ENCODE measurements at places on chromosomes 3 and 15.

DNA sequence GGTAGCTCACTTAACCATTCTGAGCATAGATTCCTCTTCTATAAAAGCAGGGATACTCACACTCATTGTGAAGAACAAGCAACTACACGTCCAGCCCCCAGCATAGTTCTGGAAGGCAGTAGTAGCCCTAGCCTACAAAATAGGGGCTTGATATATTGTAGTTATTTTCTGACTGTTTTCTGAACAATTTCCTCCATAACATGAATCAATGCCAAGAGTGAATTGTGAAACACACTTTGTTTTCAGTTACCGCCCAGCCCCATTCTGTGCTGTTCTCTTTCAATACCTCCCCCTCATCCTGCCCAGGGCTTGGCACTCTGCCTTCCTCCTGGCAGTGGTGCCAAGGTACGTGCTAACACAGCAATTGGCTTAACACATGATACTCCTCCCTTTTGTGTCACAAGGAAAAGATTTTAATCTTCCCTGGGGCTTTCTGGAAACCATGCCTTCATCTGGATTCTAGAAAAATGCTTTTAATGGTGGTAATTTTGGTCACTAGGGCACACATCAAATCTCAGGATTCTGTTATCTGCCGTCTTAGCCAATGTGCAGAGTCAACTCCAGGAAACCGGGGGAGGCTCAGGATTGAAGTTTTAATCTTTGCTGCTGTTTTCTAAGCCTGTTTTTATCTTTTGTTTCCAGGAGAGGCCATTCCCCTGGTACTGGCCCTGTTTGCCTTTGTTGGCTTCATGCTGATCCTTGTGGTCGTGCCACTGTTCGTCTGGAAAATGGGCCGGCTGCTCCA lies 37.2 kb downstream of the IL20RB start:
- no peak for DNase-seq

DNA sequence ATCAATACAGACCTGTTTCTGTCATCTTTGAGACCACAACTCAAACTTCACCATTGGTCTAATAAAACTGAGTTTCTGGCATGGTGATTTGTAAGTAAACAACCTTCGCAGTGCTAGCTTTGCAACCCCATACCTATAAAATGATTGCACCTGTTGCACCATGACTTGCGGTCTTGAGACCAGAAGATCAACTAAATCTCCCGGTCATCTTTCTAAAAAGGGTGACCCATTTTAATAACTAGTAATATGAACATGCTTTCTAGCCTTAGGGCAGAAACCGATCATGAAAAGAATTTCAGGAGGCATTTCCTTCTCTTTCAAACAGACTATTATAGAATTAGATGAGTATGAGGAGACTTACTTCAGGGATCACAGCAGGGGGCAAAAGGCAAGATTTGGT lies 151.9 kb upstream of the ZNF385D start:
- no peak for DNase-seq

- DNase-seq, result peak; percentile 93
These were observed 17.7 kb downstream of the CHD2 start for GRCh38 chr15:92917598-92918407.

GRCh38 chr3:133408961-133409360 lies 9.1 kb downstream of the BFSP2 start:
- DNase-seq, result no peak

DNA sequence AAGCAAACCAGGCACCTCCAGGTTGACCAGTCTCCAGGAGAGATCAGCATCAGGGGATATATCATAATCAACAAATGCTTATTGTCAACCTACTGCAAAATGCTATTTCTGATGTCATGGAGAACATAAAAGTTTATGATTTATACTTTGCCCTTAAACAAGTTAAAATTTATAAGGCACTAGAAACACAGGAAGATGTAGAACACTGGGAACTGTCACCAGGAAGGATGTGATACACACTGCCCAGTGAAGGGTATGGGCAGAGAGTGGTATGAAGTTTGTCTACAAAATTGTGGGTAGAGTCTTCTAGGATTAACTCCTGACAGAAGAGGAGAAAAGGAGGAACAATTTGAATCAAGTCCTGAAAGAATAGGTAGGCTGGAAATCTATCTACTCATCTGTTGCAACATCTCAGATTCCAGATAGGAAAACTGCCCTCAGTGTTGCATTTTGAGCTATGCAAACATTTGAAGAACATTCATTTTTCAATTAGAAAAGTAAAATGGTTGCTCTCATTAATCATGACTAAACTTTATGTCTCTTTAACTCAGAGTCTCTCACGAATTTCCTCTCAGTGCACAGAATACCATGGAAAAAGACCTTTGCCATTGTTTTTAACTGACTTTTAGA lies 105.9 kb upstream of the SKOR1 start:
- DNase-seq, result no peak

DNA sequence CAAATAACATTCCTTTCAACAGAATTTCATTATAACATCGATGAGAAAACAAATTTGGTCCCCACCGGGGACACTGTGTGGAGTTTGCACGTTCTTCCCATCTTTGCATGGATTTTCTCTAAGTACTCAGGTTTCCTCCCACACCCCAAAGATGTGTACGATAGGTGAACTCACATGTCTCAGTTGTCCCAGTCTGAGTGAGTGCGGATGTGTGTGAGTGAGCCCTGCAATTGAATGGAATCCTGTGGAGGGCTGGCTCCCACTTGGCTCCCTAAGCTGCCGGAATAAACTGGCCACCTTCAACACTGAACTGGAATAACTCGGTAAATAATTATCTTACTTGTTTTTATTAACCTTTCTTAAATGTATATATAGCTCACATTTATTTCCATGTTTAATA lies 77.0 kb downstream of the TRANK1 start:
- DNase-seq, result no peak

DNA sequence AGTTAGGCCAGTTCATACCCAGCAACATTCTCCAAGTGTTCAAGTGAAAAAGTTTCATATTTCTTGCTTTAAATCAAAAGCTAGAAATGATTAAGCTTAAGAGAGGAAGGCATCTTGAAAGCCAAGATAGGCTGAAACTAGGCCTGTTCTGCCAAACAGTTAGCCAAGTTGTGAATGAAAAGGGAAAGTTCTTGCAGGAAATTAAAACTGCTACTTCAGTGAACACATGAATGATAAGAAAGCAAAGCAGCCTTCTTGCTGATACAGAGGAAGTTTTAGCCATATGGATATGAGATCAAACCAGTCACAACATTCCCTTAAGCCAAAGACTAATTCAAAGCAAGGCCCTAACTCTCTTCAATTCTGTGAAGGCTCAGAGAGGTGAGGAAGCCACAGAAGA lies 274.7 kb downstream of the TUSC7 start:
- DNase-seq, result no peak

- DNase-seq, result no peak
These were observed 260.4 kb downstream of the WNT5A start for GRCh38 chr3:55226696-55227095.

DNA sequence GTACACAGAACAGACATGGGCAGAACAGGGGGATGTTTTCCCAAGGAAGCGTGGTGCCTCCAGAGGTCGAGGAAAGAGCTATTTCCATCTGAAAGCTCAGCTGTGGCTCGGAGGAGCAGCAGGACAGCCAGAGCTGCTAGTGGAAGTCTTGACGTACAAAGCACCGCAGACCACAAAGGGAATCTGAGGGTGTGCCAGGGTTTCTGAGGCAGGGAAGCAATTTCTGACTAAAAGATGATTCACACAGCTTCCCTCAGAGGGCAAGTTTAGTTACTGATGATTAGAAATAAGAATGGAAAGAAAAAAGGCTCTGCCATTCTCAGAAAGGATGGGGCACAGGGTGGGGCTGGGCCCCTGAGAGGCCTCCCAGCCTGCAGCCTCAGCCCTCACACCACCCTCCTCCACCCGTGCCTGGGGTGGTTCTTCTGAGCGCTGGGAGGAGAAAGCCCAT lies 45.8 kb upstream of the SEC13 start:
- DNase-seq, result no peak

GRCh38 chr3:24158761-24159454 lies 213.8 kb downstream of the NR1D2 start:
- DNase-seq, result no peak

- DNase-seq, result peak; percentile 40
These were observed 127.8 kb downstream of the HCN4 start for GRCh38 chr15:73240866-73241499.

DNA sequence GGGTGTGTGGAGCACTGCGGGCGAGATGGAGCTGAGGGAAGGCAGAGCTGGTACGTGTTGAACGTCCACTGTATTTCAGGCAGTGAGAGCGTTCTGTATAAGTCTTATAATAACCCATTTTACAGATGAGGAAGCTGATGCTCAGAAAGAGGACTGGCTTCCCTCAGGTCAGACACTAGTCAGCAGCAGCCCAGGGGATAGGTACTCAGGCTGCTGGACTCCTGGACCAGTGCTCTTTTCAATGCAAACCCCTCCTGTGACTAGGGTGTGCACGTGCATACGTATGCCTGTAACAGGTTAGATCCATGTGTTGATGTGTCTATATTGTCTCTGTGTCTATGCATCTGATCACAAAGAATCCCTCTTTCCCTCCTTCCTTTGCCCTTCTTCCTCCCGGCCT lies 8.3 kb upstream of the IL16 start:
- DNase-seq, result no peak

GRCh38 chr3:133459400-133459799 lies 59.5 kb downstream of the BFSP2 start:
- DNase-seq, result no peak

DNA sequence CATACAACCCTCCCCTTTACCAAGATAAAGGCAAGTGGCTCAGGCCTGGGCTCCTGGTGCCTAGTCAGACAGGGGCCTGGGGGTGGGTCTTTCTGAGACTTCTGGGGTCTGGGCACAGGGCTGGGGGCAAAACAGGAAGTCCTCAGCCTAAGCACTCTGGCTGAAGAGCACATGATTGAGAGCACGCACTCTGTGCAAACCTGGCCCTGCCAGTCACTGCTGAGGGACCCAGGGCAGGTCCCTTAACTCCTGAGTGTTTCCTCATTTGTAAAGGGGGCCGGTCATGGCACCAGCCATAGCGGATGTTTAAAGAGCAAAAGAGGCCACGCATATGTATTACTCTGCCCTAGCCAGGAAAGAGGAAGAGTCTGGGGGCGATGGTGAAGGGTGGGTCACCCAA lies 16.0 kb downstream of the TKT start:
- no peak for DNase-seq

- DNase-seq, result no peak
These were observed 1030.4 kb upstream of the CADM2 start for GRCh38 chr3:83928391-83928790.

DNA sequence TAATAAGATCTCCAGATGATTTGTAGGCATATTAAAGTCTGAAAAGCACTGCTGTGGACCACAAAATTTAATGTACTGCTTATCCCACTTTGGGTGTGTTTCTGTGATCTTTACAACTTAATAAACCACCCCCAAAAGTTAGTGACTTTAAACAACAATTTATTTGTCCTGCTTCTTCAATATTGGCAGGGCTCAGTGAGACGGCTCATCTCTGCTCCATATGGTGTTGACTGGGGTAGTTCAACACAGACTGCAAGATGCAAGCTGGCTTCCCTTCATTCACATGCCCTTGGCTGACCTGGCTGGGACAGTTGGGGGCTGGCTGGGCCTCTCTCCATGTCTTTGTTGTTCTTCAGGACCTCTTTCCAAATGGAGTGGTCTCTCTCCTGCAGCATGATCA lies 337.8 kb downstream of the FHIT start:
- no peak for DNase-seq

- DNase-seq, result no peak
These were observed 39.0 kb downstream of the FAM3D start for GRCh38 chr3:58627570-58627885.

- DNase-seq, result no peak
These were observed 17.5 kb downstream of the MAP1A start for GRCh38 chr15:43534897-43535296.

DNA sequence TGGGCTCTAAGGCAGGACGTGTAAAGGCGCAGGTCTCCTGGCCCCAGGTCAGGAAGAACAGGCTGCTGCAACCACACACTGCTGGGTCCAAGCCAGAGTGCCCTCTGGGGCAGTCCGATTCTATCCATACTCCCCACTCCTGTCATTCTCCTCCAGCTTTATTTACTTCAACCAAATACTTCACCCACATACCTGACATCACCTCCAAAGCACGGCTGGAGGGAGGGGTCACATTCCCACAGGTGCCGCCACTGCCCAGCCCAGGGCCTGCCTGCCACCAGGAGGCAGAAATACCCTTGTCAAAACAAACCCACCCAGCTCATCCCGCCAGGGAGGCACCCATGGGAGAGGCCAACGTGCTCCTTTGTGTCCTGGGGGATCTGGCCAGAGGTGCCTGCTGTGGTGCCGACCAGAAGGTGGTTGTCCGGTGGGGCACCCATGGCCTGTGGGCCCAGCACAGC lies 100.4 kb downstream of the DAPK2 start:
- no peak for DNase-seq

- DNase-seq, result no peak
These were observed 310.0 kb upstream of the UBE2E2 start for GRCh38 chr3:22893101-22893500.

DNA sequence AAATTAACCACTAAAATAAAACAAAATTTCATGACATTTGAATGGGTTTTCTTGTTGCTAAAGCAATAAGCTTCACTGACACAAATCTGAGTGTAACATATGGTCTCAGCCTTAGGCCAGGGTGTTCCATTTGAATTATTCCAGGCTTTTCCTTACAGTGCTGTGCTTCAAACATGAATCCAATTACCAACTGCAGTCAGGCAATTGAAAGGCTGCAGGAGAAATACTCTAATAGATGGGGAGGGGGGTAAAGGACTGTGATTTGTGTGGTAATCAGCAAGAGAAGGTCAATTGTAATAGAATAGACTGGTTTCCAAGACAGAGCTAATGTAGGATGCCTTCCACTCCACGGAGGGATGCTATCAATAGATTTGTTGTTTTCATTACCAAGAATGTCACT lies 466.7 kb downstream of the C3orf38 start:
- DNase-seq, result no peak

DNA sequence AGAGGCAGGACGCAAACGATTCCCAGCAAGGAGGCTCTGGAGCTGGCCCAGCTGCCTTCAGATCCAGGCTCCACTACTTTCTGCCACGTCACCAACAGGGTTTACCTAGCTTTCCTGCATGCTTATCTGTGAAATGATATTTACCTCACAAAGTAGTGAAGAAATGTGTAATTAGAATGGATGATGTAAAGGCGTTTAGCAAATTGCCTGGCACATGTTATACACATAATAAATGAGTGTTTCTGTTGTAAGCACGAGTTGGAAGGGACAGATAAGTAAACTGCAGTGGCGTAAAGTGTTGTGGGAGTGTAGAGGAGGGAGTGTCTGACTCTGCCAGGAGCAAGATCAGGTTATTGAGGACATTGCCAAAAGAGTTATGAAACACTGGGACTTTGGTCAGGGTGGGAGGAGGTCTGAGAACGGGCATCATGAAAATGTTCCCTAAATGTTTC lies 3.5 kb upstream of the CHAC1 start:
- no peak for DNase-seq
